Stimulated activated CD4-positive, alpha-beta T cell treated with anti-CD3 and anti-CD28 coated beads, Interleukin-1b, Interleukin-23, amount 100 ng/mL, for 24 hours (primary cell): ENCODE measurements at places on chromosomes 16 and 17.

DNA sequence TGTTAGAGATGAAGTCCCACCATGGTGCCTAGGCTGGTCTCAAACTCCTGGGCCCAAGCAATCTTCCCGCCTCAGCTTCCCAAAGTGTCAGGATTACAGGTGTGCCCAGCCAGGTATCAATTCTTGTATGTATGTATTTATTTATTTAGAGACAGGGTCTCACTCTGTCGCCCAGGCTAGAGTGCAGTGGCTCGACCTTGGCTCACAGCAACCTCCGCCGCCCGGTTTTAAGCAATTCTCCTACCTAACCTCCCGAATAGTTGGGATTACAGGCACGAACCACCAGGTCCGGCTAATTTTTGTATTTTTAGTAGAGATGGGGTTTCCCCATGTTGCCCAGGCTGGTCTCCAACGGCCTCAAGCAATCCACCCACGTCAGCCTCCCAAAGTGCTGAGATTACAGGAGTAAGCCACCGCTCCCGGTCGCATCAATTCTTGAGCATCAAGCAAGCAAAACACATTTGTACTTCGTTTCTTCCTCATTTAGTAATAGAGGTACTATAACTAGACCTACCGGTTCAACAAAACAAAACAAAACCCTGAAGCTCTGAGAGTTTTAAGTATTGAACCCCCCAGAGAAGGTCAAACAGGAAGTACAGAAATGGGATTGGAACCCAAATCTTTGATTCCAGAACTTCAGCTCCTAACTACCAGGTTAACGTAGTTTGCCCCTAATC is 1.0 kb upstream of the ZNF500 start:
- DNase-seq: no peak

- no peak for DNase-seq
Measured at GRCh38 chr17:44568945-44569858, 11.9 kb downstream of the FZD2 start.

- DNase-seq: no peak
Measured at GRCh38 chr16:57115514-57116182, 23.3 kb downstream of the CPNE2 start.

DNA sequence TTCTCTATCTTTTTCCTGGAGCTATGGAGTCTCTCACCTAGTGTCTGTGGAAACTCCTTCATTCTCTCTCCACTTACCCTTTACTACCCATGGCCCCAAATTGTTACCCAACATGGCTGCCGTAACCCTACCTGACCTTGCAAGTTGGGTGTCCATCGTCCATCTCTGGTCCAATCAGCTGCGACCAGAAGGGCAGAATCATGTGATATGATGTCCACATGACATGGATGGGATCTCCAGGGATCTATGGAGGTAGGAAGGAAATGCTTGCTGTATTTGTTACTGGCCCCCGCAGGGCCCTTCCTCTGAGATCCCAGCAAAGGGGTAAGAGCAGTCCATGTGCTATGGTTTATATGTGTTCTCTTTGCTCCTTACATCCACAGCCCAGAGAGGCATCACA is 8.0 kb upstream of the DRC7 start:
- DNase-seq: no peak

DNA sequence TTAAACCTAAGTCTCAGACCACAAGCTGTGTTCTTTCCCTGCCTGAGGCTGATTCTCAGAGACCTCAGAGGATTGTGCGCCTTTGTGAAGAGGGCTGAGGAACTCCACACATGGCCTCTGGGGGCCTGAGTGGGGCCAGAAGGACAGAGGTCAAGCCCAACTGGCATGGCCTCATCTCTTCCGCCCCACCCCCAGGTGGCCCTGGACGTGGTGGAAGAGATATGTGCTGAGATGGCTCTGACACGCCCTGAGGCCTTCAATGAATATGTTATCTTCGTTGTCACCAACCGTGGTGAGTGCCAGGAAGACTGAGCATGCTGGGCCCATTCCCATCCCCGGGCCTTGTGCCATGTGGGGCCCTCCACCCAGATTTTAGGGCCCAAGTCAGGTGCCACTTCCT is 20.1 kb upstream of the ALKBH5 start:
- DNase-seq: no peak

DNA sequence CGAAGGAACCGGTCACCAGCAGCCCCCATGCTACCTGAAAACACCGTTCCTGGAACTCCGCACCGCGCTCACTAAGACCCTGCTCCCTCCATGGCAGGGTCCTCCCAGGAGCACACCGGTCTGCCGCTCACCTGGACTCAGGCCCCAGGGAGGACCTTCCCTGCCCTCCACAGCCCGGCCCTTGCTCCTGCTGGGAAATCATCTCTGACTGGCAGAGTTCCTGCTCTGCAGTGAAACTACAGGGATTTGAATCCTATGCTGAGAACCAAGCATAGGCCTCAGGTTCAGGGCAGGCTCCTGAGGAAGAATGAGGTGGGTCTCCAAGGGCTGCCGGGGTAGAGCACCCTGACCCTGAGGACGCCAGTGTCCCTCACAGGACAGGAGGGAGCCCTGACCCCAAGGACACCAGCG is 88.5 kb downstream of the KCNJ12 start:
- DNase-seq: no peak

DNA sequence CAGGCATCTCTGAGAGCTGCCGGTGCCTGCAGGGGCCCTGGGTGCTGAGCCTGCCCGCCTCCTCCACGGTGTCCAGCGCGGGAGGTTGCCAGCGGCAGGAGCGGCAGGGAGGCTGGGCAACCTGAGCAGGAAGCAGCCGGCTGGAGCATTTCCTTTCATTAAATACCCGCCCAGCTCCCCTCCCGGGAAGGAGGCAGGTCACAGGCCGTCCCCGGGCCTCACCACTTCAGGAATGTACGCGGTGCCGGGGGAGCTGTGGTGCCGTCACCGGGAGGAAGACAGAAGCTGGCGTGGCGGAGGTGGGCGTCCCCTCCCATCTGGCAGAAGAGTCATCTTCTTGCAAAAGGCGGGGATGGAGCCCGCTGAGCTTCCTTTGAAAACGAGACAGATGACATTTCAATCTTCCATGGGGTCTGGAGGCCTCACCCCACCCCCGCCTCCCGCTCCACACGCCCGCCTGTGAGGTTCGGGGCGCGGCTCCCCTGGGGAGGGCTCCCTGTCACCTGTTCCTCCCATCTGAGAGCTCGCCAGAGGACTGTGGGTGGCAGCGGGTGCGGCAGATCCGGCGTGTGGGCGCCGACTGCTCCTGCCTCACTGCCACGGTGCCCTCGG is 16.0 kb downstream of the SOX8 start:
- DNase-seq: peak; percentile 51

DNA sequence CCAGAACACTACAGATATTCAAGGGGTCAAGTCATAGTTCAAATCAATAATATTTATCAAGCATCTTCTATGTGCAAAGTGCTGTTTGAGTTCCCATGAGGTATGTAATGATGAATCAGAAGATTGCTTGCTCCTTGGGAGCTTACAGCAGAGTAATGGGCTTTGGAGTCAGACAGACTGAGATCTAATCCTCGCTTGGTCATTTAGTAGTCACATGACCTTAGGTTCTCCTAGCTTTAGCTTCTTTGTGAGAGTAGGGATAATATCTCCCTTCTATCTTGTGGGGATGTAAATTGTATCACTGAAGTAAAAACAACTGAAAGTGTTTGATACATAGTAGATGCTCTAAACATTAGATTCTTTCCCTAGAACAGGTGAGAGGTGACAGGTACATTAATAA is 30.1 kb downstream of the SNX11 start:
- no peak for DNase-seq

GRCh38 chr17:65589321-65589720 is 27.9 kb upstream of the AXIN2 start:
- DNase-seq: no peak

DNA sequence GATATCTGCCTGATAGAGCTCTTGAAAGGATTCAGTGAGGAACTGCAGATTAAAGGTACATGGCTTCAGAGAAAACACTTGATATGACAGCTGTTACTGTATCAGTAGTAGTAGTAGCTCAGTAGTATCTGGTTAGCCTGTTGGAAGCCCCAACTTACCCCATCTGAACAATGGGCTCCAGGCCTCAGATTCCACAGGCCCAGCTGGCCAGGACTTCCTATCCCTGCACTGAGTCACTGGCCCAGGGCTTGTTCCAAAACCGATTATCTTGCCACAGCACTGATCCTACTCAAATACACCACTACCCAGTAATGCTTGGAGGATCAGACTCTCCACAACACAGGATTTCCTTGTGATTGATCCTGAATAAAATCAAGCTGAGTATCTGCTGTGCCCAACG is 32.6 kb downstream of the DCUN1D3 start:
- DNase-seq: no peak

- DNase-seq: no peak
Measured at GRCh38 chr16:90044111-90044551, 24.9 kb upstream of the DBNDD1 start.

DNA sequence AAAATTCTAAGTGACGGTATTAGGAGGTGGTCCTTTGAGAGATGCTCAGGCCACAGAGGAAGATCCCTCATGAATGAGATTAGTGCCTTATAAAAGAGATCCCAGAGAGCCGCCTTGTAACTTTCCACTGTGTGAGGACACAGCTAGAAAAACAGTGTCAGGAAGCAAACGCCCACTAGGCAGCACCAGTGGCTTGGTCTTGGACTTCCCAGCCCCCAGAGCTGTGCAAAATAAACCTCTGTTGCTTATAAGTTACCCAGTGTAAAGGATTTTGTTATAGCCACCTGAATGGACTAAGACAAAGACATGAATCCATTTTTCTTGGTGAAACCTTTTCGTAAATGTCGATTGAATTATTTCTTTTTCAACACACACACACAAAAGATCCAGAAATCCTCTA is 141.0 kb downstream of the CBLN1 start:
- no peak for DNase-seq

GRCh38 chr16:72857834-72858664 is 189.9 kb downstream of the ZFHX3 start:
- DNase-seq: no peak

DNA sequence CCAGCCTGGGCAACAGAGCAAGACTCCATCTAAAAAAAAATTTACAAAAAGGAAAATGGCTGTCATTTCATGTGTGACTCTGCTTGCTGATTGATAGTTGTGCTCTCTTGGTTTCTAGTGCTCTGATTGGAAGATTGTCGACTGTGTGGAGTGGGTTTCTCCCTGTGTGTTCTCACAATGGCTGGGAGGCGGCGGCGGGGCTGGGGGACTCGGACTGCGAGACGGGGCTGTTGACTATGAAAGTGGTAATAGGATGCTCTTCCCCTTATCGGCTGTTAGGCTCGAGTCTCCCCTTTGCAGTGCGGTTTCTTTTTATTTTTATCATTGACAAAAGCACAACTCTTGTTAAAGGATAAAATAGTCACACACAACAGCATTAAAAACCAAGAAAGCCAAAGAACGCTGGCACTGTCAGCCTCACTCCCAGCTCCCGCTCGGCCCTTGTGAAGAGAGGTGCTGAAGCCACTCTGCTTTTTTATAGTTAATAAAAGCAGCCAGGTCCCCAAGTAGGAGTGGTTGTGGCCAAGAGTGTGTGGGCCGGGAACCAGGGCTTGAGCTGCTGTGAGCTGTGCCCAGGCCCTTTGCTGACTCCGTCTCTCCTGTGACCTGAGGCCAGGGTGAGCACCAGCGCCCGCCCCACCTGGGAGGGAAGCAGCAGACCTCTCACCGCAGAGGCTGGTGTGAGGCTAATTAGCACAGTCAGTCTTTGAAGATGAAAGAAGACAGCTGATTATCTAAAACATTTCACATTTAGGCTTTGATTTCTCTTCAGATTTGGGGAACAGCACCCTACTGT is 36.5 kb downstream of the TBCD start:
- no peak for DNase-seq
